Stimulated activated CD4-positive, alpha-beta T cell treated with anti-CD3 and anti-CD28 coated beads, Interleukin-4, amount 100 ng/mL, for 4 hours (primary cell): ENCODE measurements at places on chromosomes 13 and 19.

DNA sequence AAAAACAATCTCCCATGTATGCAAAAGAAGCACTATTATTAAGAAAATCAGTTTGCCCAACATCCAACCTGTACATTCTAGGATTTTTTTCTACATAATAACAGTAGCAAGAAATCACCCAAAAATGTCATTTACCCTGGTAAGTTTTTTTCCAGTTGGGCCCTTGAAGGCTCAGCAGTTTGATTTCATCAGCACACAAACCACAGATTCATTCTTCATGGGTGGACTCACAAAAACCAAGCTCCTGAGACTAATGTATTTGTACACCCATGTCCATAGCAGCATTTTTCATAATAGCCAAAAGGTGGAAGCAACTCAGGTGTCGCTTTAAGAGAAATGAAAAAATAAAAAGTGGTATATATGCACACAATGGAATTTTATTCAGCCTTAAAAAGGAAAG, 210.1 kb downstream of the TBC1D4 start:
- DNase-seq = no peak

DNA sequence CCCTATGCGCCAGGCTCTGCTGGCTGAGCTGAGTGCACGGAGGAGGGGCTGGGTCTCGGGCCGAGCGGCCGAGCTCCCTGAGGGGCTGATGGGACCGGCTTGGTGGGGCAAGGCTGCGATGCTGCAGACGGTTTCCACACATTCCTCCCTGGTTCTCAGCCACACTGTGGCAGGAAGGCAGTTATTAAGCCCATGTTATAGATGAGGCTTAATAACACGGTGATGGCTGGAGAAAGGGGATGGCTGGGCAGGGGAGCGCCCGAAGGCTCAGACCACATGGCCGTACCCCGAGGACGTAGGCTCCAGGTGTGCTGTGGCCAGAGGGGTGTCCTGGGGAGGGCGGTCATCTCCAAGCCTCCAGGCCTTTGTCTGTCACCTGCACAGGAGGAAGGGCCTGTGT, 58.6 kb downstream of the MCF2L start:
- DNase-seq = no peak

- DNase-seq = no peak
Measured at GRCh38 chr13:103883164-103883563, 816.9 kb upstream of the SLC10A2 start.

- no peak for DNase-seq
Measured at GRCh38 chr13:27309967-27310598, 39.5 kb downstream of the RASL11A start.

DNA sequence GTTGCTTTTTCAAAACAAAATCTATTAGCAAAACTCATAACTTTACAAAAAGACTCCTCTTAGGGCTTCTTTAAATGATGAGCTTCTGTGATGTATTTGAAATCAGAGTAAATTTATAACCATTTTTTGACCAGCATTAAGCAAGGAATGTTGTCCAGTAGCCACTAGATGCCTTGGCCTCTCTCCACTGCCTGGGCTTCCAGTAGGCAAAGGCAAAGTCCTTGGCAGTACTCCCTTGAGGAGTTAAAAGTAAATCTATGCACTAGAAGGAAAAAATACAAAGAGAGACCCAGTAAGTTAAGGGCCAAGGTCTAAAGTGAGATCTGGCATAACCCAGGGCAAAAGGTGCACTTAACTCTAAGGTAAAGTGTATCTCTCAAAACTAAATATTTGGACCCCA, 9.5 kb downstream of the SERPINE3 start:
- DNase-seq = no peak

- no peak for DNase-seq
Measured at GRCh38 chr19:49357186-49357585, 5.0 kb downstream of the TEAD2 start.
